Stimulated activated CD4-positive, alpha-beta T cell treated with anti-CD3 and anti-CD28 coated beads, Interleukin-15, amount 100 ng/mL, for 1 hour (primary cell): ENCODE measurements at places on chromosomes 5 and 9.

DNA sequence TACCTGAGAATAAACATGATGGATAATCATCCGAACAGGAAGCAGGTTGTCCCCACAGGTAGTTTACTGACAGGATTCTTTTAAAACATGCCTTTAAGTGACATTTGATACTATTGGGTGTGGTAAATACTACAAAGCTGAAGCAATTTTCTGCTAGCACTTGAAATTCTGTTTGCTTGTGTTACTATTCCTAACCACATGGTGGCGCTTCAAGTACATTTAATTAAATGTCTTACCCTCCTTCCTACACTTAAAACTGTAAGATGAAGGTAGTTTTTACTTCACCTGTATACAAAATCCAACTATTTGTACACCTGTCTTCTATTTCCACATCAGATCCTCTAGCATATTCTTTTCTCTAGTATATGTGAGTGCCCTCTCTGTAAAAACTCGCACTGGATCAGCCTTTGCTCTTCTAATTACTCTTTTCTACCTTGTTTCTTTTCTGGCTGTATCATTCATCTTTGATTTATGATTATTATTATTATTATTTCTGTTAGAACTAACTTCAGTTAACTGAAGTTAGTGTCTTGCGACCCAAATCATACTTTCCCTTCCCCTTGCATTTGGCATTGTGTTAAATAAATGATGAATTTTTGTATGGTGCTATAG is 18.4 kb downstream of the SLC25A46 start:
- DNase-seq, result no peak

GRCh38 chr9:8486095-8486494 is 686.5 kb upstream of the DMAC1 start:
- no peak for DNase-seq

GRCh38 chr5:173507171-173507570 is 109.3 kb downstream of the BOD1 start:
- DNase-seq, result no peak

- no peak for DNase-seq
These were observed 194.7 kb upstream of the FREM1 start for GRCh38 chr9:15104826-15105420.

DNA sequence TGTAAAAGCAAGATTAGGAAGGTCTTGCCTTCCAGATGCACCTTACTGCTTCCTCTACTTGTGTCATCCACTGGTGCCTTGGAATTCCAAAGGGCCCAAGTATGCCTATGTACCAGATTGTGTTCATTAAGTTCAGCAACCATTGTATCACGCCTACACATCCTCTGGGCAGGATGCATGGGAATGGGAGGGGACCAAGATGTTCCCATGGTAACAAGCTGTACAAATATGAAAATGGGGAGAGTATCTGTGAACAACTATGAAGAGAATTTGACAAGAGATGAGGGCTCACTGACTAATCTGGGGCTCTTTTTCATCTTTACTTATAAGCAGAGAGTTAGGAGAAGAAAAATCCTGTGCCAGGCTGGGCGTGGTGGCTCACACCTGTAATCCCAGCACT is 137.8 kb upstream of the MAP1B start:
- DNase-seq, result no peak

- no peak for DNase-seq
These were observed 279.0 kb downstream of the AOPEP start for GRCh38 chr9:95005278-95006143.

- DNase-seq, result no peak
These were observed 96.6 kb downstream of the NLN start for GRCh38 chr5:65818592-65818991.

GRCh38 chr5:158450751-158451171 is 591.8 kb upstream of the CLINT1 start:
- no peak for DNase-seq

DNA sequence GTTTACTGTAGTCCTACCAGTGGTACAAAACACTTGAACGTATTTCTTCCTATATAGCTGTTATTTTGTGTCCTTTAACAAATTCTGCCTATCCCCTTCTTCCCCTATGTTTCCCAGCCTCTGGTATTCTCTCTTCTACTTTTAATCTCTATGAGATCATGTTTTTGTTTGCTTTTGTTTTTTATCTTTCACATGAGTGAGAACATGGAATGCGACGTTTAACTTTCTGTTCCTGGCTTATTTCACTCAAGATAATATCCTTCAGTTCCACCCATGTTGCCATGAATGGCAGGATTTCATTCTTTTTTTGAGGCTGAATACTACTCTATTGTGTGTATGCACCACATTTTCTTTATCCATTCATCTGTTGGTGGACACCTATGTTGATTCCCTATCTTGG is 634.4 kb upstream of the WWC1 start:
- DNase-seq, result no peak

DNA sequence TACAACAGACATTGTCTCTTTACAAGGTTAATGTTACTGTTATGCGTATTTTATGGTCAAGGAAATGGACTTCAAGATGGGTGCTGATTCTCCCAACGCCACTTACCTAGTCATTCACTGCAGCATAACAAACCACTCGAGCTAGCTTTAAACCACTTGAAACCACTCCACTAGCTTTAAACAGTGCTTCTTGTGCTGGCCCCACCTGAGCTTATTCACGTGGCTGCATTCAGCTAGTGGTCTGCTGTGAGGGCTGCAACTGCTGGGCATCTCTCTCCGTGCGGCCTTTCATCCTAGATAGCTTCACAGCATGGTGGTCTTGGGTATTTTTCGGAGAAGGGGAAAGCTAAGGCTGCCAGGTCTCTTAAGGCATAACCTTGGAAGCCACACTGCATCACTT is 3.5 kb upstream of the HRH2 start:
- DNase-seq, result no peak

DNA sequence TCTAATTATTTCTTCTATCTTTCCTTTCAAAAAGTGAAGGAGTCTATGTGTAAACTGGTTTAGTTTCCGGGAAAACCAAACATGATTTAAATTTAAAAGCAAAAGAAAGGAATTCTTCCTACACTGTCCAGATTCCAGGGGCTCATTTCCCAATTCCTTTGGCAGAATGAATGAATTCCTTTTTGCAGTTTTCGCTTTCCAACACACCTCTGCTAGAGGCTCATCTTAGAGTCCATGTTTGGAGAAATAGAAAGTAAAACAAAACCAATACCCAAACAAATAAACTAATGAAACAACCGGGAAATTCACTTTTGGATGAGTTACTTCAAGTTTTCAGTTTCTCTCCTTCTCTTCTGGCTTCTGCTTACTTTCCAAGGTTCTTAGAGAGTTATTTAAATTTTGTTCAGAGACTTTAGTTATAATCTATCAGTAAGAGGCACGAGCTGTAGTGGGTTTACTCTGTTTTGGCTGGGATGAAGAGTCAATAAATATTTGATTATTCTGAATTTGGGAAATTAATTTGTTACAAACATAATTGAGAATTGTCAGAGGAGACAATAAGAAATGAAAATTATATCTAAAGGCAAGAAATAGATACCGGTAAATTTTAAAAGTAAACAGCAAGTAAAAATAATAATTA is 365.0 kb upstream of the CDH9 start:
- no peak for DNase-seq

GRCh38 chr9:134474055-134474370 is 147.8 kb downstream of the RXRA start:
- no peak for DNase-seq

DNA sequence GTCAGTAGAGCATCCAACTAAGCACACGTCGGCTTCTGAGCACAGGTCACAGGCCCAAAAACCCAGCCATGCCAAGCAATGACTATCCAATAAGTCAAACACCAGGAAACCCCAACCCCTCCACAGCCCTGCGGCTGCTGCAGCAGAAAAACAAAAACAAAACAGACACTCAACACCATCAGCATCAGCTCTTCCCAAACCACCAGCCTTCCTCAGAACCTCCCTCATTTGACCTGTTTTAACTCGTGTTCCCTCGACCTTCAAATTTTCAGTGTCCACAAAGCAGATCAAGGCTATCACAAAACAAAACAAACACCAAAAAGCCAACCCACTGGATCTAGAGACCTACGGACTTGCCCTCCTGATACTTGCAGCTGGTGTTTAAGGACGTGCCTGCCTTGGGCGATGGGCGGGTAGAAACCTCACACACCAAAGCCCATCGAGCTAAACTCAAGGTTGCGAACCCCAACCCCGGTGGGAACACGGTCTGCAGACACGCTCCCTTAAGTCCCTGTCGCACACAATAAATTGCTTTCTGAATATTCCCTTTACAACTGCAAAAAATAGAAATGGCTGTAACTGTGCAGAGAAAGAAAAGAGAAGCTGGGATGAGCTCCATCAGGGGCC is 247.1 kb upstream of the ANKRD55 start:
- no peak for DNase-seq

GRCh38 chr9:91750343-91750742 is 199.7 kb downstream of the ROR2 start:
- no peak for DNase-seq

DNA sequence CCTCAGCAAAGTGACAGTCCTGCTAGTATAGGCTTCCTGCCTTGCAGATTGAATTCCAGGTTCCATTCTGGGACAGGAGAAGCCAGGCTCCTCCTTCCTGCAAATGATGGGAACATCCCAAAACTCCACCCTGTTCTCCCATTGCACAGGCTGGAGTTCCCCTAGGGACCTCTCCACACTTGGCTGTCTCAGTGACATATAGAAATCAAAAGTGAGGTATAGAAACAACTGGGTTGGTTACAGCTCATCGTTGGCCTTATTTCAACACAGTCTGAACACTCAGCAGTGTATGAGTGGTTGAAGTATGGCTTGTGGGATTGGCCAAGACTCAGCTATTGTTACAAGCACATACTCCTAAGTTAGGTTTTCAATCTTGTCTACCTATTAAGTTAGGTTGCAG is 157.8 kb upstream of the FTMT start:
- no peak for DNase-seq

- DNase-seq, result no peak
These were observed 3.9 kb downstream of the SPARC start for GRCh38 chr5:151682751-151683331.

DNA sequence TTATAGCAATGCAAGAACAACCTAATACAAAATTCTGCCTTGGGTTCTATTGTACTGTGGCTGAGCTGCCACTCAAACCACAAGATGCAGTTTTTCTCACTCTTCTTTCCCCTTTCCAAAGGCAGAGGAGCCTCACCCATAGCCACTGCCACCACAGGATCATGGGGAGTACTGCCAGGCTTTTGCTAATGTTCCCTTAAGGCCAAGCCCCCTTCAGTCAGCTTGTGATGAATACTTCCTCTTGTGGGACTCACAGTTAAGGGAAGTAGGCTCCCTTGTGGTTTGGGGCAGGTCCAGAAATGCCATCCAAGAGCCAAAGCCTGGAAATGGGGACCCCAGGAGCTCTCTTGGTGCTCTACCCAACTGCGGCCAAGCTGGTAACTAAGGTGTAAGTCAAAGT is 258.7 kb downstream of the SPATA31D1 start:
- DNase-seq, result no peak

- DNase-seq, result no peak
These were observed 24.2 kb upstream of the S1PR3 start for GRCh38 chr9:88966894-88967676.

DNA sequence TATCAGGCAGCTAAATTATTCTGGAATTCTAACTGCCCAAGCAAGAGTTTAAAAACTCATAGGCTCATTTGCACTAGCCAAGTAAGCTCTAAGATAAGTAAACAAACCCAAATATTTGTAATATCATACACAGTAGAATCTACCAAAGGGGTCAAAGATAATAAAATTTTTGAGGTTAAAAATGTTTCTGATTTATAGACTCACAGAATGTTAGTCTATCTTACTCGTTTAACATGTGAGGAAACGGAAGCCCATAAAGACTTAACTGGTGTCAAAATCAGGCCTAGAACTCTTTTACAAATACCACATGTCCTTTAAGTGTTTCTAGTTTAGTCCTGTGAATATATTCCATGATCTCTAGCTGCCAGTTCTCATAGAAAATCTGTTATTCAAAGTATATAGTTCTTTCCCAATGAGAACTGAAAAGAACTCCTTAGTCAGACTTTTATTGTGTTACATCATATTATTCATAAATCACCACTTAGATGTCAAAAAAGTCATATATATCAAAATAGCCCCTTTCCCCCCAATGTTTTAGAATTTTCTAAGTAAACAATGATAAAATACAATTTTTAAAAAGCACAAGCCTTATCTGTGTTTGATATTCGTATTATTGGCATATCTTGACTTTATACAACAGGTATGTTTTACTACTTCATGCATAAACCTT is 13.9 kb downstream of the RAB14 start:
- DNase-seq, result no peak

DNA sequence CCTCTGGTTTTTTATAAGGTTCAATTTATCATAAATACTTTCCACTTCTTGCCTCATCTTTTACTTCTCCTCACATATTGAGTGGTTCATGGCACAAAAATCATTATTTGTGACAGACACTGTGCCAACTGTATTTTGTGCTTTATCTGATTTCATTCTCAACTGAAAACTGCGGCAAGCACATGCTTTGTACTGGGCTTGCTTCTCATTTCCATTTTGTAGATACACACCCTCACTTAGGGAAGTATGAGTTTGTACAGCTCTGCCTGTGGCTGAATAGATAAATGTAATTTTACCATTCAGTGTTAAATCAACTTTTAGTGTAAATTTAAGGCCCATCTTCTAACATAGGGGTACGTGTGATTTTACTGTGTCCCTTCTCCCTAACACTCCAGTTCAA is 83.6 kb downstream of the ANXA2R start:
- DNase-seq, result no peak

- DNase-seq, result no peak
These were observed 76.4 kb upstream of the RARS1 start for GRCh38 chr5:168409591-168410458.

- DNase-seq, result peak; percentile 26
These were observed 13.1 kb downstream of the LRRC26 start for GRCh38 chr9:137156567-137157375.

GRCh38 chr9:113462781-113463286 is 693 bp upstream of the RGS3 start:
- no peak for DNase-seq

- peak; percentile 29 for DNase-seq
These were observed 190.0 kb downstream of the FANCC start for GRCh38 chr9:95127249-95128176.

DNA sequence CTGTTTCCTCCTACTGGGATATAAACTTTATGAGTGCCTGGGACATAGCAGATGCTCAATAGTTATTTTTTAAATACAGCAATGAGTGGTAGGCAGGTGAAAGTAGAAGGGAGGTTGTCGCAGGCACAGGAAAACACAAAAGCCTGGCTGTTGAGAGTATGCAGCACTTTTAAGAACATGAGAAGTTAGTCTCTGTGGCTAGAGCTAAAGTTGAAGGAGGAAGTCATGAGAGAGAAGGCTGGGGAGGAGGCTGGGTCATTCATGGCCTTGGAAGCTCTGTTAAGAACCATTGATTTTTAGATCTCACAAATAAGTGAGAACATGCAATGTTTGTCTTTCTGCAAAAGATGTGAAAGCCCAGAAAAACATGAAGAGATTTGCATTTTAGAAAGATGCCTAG is 126.7 kb downstream of the PRKACG start:
- no peak for DNase-seq
